Amygdala (tissue), 56 donors: ENCODE measurements at places on chromosomes 7 and 10.
A peak's percentile ranks its signal among the peaks of the same experiment; 100 is the strongest.

- DNase-seq: no peak
These were observed 828 bp downstream of the BNIP3 start for GRCh38 chr10:131980761-131981428.

DNA sequence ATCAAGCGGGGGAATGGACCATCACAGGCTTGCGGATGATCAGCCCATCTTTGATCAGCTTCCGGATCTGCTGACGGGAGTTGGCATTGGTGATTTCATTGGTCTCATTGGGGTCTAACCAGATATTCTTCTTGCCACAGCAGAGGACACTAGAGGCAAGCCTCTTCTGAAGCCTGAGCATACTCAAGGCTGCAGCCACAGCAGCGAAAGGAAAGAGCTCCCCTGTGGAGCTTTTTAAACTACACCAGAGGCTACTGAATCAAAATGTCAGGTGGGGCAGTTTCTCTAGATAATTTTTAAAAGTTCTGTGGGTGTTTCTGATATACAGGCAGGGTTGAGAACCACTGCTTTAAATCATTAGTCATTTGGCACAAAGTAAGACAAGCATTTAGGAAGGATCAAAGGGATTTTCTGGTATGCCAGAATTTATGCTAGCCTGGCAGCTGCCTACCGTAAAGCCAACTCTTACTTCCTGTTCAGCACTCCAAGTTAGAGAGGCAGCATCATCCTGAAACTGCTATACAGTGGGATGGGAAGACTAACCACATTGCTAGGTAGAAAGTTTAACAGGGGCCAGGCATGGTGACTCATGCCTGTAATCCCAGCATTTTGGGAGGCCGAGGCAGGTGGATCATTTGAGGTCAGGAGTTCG, 7.0 kb downstream of the NAPEPLD start:
- no peak for DNase-seq

DNA sequence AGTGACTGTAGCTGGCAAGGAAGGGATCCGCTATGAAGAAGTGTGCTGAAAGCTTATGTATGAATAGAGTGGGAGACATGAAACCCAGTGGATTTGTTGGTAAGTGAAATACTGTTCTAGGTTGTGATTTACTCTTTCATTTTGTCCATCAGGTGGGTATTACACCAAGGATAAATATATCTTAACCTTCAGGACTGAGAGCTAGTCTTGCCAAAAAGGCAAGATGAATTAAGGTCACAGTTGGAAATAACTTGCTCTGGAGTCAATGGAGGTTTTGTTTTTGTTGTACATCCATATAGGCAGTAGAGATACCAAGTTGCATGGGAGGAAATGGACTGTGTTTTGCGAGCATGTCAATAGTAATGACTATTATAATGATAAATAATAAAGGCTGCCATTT, 190.6 kb downstream of the TMEM178B start:
- DNase-seq: no peak

- DNase-seq: no peak
These were observed 59.5 kb upstream of the SRPK2 start for GRCh38 chr7:105448181-105448580.

DNA sequence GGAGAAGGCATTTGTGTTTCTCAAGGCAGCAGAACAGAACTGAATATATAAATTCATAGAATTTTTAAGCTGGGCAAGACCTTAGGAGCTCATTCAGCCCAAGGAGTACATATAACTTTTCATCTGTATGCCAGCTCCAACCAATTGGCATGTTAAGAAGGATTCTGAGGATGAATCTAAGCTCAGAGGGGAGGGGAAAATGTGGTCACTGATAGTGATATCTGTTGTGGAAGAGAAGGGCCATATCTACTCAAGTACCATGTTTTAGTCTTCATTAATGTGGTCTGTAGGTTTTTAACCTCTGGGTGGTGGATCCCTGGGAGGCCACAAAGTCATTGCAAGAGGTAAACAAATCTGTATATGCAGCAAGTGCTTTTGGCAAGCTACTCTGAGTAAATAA, 6.4 kb downstream of the CALD1 start:
- no peak for DNase-seq

- no peak for DNase-seq
These were observed 32.5 kb downstream of the ANXA8 start for GRCh38 chr10:47451273-47451997.

- no peak for DNase-seq
These were observed 211.2 kb upstream of the DGKB start for GRCh38 chr7:15113752-15114151.

DNA sequence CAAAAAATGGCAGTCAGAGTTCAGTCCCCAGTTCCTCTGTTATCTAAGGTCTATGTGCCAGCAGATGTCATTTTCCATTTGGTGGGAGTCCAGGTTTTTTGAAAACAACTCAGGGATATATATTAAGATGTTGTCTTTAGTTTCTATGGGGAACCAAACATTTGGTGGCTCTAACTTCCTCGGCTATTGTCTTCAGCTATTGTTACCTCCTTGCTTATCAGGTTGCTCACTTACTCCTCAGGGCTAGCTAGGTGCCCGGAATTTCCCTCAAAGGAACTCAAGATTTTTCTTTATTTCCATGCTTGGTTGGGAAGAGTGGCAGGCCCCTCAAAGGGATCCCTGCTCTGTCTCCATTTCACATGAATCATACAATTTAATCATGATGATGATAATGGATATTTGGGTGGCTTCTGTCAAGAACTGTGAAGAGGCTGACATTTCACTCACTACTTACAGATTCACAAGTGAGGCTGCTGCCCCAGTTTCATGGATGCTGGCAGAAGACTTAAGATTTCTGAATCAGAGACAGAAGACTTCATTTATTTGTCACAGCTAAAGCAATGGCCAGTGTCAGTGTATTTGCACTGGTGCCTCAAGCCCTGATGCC, 182.8 kb downstream of the PKD1L1 start:
- DNase-seq: no peak

DNA sequence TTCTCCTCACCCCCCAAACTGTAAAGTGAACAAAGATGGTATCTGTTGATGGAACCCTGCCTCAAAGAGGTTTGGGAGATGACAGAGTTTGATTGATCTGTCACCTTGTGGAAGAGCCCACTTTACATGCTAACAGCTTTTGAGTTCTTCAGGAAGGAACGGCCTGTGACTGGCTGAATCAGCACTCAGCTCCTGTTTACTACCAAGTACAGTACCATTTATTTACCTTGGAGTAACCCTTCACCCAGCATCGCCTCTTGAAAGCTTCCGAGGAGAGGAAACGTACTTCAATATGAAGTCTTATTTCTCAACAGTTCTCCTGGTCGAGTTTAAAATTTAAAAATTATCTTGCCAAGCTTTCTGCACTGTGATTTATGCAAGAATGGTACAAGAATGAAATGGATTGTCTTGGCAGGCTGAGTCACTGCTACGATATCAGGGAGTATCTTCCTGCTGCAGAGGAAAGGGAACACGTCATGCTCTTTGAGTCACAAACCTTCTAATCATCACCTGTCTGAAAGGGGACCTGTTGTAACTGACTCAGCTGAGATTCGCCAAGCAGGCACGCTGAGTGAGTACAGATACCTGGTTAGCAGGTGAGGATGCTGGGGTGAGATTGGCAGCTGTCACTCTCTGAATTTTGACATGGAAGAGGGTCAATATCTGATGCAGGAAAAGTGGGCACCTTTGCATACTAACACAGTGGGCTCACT, 30.1 kb downstream of the KLF6 start:
- no peak for DNase-seq

- DNase-seq: no peak
These were observed 101.7 kb downstream of the LMBR1 start for GRCh38 chr7:156791241-156791640.

DNA sequence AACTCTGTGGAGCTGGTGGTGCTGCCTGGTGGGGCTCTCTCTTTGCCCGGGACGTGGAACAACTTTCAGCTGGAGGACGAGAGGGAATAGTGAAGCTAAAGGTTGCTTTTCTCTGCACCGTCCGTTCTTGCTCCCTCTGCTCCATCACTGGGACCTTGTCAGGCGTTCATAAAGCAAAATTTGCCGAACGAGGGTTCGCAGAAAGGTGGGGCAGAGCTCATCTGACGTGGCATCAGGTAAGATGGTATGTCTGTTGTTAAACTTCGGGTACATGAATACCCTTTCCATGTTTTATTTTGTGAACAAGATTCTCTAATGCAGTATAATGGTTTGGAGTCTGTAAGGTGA, 416 bp downstream of the BBS9 start:
- no peak for DNase-seq

DNA sequence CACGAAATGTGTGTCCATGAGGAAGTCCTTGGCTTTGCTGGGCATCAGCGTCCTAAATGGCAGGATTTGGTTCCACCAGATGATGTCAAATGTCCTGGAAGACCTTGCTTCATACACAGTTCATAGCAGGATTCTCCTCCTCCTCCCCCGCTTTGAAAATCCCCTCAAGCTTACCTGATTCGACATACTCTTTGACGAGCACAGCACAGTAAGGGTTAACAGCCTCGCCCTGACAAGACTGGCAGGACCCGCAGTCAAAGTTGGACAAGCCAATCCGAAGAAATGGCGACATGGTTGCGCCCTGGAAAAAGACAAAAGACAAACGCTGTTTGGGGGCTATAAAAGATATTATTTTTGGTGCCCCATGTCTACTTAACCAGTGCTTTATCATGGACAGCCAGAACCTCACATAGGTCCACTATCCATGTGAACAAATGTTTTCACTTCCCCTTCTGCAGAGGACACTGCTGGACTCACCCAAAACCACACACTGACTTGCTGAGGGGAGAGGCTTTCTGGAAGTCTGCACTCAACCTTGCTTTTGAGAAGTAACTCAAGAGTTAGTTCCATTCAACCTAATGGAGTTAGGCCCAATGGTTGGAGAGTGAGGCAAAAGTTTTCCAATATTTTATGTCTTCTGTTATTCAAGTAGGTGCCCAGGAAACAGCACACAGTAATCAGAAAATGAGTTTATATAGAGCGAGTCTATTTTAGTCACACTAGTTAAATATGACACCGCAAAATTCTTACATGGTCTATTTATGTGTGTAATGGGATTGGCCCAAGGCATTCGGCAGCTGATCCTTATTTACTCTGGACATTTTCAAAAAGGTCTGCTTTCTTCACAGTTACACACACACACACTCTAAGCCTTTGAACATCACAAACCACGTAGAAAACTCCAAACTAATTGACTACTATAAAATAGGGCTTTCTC, 65.0 kb downstream of the PRKCQ start:
- no peak for DNase-seq

GRCh38 chr7:30087371-30087770, 47.4 kb upstream of the MTURN start:
- no peak for DNase-seq

DNA sequence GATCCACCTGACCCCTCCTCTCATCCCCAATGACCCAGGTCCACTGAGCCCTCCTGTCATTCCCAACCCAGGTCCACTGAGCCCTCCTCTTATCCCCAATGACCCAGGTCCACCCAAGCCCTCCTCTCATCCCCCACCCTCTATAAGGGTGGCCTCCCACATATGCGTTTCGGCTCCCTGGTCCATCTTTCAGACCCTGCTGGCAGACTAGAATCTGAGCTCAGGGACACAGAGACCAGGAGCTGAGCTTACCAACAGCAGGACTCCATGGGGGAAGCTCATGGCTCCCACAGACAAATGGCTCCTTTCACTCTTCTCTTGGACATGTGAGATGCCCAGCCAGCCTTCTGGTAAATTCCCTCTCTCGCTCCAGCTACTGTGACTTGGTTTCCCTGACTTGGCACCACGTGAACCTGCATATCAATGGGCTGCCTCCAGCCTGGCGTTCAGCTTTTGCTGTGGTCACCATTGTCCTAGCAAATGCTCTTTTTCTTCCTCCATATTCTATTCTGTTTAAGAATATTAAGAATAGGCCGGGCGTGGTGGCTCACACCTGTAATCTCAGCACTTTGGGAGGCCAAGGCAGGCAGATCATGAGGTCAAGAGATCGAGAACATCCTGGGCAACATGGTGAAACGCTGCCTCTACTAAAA, 24.8 kb upstream of the INPP5A start:
- DNase-seq: no peak

DNA sequence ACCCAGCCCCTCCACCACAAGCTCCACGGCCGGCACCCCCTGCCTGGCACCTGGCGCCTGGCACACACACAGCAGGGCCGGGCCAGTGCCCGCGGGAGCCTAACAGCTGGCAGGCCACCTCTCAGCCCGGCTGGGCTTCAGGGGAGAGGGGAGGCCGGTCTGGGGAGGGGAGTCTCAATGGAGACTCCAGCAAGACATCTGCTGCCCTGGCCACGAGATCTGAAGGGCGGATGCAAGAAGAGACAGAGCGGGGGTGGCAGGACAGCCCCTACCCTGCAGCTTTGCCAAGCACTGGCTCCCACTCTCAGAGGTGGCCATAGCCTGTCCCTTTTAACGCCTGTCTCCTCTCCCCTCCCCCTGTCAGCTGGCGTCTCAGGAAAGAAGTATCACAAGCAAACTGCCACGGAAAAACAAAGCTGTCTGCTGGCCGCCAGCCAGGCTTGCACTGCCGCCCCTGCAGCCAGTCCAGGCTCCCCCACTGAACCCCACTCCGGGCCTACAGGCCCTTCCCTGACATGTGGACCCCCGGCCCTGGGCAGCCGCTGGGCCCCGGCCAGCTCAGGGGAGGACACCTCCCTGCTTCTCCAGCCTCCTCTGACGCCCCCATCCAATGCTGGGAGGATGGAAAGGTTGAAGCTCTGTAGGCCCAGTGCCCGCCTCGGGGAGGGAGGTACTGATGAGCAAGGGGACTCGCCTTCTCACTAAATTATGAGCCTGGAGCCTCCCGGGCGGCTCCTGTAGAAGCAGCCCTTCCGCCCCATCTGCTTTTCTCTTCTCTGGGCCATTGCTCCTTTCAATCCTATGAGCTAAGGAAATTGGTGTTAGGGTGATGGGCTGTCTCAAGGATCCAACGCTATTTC, 178.4 kb downstream of the ARHGAP12 start:
- peak; percentile 61 for DNase-seq

DNA sequence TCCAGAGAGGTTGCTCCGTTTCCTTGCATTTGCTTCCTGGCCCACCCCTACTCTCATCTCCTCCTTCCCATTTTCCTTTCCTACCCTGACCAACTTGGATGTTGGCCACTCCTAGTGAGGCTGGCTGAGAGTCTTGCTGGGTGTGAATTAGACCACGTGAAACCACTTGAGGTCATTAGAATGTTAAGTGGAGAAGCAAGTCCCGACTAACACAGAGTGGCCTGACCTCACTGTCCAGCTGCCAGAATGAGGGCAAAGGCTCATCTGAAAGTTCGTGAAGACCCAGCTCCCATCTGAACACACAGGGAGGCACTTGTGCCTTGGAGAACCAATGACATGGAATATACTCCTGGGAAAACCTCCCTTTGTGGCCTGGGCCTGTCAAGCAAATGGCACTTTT, 80.8 kb downstream of the WDR11 start:
- DNase-seq: no peak

GRCh38 chr10:50937230-50937907, 51.9 kb upstream of the A1CF start:
- DNase-seq: no peak

DNA sequence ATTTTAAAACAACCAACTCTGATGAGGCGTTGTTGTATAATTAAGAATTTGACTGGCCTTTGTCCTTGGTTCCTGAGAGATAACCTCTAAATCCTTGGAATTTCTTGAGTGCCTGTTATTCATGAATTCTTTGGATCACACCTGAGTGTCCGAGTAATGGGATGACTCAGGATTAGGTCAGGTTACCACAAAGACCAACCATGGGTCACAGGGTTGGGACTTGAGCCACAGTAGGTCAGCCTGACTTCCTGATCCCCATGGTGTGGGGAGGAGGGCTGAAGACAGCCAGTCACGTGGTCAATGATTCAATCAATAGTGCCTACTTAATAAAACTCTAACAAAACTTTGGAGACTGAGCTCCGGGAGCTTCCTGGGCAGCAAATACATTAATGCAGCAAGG, 192.5 kb downstream of the GFRA1 start:
- no peak for DNase-seq

GRCh38 chr7:66418537-66418936, 210.1 kb upstream of the KCTD7 start:
- no peak for DNase-seq
